Ovary (tissue), 10 donors: ENCODE measurements at places on chromosomes 3 and 15. TPM values are rescaled to one million over a fixed set of nuclear protein-coding genes. Genes with fewer than 3 reads are reported as not detected.
A peak's percentile ranks its signal among the peaks of the same experiment; 100 is the strongest.

DNA sequence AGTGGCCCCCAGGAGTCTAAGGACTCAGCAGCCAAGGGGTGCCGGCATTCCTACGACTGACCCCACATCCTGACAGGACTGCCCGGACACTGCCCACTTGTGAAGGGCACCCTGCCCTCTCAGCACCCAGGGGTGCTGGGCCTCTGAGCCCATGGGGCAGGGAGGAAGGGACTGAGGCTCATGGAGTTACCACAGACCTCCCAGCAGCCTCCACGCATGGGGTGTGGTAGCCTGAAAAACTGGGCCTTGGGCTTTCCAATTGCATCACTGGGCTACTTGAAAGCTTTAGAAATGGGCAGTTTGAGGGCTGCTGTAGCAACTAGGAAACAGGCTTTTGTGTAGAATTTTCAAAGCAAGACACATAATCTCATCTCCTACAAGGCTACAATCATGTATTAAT lies 13.2 kb downstream of the TKT start:
- DNase-seq, result no peak

DNA sequence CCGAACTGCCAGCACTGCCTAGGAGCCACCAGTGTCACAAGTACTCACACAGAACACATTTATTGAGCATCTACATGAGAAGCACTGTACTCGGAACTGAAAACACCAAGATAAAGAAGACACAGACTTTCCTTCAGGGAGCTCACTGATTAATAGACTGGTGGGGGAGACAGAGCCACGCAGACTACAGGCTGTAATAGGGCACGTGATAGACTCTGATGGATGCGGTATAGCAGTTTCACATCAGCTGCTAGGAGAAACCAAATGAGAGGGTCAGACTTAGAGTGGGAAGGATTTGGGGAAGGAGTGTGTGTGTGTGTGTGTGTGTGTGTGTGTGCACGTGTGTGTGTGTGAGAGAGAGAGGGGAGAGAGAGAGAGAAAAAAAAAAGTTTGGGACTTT lies 12.1 kb downstream of the EPHB1 start:
- no peak for DNase-seq

- DNase-seq, result no peak
Observed at GRCh38 chr15:67066959-67067853, 1.8 kb downstream of the SMAD3 start.

DNA sequence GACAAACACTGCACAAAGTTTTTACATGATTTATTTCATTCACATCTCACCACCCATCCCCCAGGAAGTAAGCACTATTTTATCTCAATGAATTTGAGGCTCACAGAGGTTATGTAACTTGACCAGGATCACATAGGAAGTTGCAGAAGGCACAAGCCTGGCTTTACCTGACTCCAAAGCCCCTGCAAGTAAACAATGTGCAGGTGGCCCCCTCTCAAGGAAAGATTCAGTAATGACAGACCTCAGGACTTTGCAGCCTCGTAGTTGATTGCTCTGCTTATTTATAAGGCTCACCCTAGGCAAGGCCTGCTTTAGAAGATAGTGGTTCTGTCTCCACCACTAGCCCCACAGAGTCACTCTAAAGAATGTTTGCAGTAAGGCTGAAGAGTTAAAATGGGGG lies 79.8 kb upstream of the MDFIC2 start:
- no peak for DNase-seq

GRCh38 chr3:50525987-50526386 lies 22.6 kb upstream of the CACNA2D2 start:
- DNase-seq, result no peak

DNA sequence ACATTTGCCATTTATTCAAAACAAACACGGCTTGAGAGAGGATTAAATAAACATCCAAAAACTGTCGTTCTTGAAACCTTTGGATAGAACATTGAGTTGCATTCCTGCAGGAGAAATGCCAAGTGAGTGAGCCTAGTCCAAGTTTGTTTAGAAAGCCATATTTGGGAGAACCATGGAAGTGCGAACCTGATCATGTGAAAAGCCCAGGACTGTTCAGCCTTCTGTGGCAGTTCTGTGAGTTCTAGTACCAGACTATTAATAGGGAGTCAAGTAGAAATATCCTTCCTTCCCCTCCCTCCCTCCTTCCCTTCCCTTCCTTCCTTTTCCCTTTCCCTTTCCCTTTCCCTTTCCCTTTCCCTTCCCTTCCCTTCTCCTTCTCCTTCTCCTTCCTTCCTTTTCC lies 470.4 kb downstream of the LPP start:
- no peak for DNase-seq

GRCh38 chr3:89571707-89572106 lies 464.3 kb downstream of the EPHA3 start:
- peak; percentile 21 for DNase-seq

Gene NOX5
- 0.54 TPM for polyA plus RNA-seq

Gene GOLGA6L10
- 1.7 TPM for polyA plus RNA-seq

Gene TMEM40
- polyA plus RNA-seq, result 0.11 TPM

GRCh38 chr3:10950476-10951294 lies 41.9 kb upstream of the SLC6A1 start:
- peak; percentile 52 for DNase-seq

GRCh38 chr3:24483873-24484272 lies 10.8 kb downstream of the THRB start:
- DNase-seq, result no peak

Gene SLC9C1
- not detected for polyA plus RNA-seq

GRCh38 chr3:112448939-112449338 lies 50.3 kb downstream of the BTLA start:
- no peak for DNase-seq

DNA sequence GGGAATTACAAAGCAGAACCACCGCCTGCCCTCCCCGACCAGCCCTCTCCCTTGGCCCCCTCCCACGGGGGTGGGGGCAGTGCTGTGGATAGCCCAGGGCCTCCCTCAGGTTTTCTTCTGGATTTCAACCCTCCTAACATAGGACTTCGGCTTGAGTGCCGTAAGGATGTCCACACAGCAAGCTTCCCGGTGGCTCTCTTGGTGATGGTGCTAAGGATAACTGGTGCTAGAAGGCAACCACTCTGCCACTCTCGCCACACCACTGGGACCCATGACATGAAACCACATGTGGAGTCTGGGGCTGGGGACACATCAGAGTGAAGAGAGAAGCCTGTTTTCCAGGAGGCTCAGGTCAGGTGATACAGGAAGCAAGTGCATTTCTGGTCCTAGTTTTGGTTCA lies 35.4 kb downstream of the SCN5A start:
- DNase-seq, result no peak

Gene P4HTM
- polyA plus RNA-seq, result 16.6 TPM

Gene SPINT1
- 2.0 TPM for polyA plus RNA-seq
